ENCODE measurements at places on chromosomes 12 and 14.

DNA sequence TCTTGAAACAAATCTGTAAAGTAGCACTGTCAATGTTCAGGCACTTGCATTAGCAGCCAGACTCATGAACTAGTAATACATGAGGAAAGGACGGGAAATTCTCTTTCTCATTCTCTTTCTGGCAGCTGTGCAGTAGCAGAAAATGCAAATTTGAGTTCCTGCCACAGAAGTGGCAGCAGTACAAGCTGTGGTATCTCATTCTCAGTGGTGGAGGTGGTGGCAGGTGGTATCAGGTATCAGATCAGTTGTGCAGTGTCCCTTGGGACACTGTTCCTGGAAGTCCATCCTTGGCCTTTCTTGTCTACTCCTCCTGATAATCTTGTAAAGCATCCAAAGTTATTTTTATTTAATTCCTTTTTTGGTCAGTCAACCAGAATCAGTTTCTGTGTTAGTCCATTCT, 103.0 kb downstream of the C12orf42 start:
- no peak for DNase-seq

DNA sequence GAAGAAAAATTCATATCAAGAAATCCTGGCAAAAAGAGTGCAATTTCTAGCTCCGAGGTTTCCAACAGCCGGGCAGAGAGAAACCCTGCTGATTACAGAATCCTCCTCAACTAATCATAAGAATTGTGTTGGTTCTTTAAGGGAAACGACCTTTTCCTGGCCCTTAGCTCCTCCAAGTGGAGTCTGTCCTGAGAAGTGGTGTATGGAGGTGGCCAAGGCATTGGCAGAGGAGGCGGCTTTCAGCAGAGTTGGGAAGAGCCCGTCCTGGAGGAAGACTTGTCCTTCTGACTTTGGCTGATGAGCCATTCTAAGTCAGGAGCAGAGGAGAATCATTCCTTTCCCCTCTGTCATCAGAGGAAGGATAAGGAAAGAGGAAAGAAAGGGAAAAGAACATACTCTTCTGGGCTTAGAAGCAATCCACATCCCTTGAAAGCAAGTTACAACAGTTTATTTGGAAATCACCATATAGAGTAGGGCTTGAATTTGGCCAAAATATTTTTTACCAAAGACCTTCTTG, 46.5 kb upstream of the PTCSC3 start:
- DNase-seq, result no peak

GRCh38 chr14:61822458-61822857, 60.2 kb downstream of the SNAPC1 start:
- DNase-seq, result no peak

DNA sequence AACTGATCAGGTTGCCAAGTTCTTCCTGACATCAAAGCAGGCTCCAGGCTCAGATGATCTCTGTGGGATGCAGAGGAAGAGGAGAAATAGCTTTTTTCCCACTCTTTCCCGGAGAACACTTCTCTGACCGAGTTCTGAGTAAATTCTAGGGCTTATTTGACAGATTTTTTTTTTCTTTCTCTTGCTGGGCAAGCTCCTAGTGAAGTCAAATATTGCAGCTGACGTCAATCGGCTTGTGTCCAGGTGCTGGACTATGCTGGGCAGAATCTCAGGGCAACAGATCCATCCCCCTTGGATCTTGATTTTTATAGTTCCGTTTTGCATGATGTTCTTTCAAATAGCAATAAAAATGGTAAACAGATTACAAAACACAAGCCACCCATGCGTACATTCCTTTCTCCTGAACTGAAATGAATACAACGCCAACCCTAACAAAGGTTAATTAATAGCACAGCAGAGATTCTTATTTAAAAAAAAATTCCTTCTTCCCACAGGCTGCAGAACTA, 182.2 kb downstream of the NOVA1 start:
- DNase-seq, result no peak
